ENCODE measurements at places on chromosomes 12 and 14.
A peak's percentile ranks its signal among the peaks of the same experiment; 100 is the strongest.

DNA sequence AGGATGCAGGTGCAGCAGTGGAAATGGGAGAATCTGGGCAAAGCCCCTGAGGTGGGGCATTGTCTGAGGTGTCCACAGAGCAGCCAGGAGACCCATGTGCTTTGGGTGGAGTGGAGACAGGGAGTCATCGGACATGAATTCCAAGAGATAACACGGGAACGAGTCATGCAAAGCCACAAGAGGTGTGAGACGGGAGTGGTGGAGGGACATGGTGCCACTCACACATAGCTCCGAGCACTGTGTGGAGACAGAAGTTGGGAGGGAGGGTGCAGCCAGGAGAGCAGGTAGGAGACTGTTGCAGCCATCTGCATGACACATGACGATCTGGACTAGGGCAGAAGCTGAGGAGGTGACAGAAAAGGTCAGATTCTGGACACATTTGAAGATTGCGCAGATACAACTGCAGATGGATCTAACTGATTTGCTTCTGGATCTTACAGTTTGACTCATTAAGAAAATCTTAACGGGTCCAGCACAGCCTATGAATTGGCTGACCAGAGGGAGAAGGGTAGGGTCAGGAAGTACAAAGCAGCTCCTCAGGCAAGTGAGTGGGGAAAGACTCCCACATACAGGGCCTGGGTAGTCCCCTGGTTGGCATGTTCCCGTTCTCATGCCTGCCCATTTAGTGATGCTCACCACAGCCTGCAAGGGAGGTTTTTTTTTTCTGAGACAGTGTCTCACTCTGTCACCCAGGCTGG is 379.8 kb downstream of the FUT8 start:
- DNase-seq, result no peak

GRCh38 chr14:75280291-75280830 is 1.7 kb downstream of the FOS start:
- no peak for DNase-seq

DNA sequence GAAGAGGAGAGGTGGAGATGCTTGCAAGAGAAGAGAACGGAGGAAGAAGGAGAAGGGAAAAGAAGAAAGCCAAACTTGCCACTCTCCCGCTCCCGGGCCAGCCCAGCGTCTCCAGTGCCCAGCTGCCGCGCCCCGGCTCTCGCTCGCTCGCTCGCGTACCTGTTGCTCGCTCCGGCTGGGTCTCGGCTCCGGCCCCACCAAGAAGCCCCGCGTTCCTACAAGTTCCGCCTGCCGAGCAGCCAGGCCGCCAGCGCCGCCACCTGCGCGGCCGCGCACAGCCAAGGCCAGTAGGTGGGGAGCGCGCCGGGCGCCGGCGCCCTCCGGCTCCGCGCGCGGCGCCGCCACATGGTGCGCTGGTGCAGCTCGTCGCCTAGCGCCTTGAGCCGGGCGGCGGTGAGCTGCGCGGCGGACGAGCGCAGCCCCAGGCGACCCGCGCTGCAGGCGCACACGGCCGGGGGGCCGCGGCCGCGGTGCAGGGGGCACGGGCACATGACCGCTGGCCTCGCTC is 370 bp downstream of the HRK start:
- no peak for DNase-seq

- no peak for DNase-seq
Measured at GRCh38 chr12:90826036-90826435, 128.9 kb downstream of the CCER1 start.

DNA sequence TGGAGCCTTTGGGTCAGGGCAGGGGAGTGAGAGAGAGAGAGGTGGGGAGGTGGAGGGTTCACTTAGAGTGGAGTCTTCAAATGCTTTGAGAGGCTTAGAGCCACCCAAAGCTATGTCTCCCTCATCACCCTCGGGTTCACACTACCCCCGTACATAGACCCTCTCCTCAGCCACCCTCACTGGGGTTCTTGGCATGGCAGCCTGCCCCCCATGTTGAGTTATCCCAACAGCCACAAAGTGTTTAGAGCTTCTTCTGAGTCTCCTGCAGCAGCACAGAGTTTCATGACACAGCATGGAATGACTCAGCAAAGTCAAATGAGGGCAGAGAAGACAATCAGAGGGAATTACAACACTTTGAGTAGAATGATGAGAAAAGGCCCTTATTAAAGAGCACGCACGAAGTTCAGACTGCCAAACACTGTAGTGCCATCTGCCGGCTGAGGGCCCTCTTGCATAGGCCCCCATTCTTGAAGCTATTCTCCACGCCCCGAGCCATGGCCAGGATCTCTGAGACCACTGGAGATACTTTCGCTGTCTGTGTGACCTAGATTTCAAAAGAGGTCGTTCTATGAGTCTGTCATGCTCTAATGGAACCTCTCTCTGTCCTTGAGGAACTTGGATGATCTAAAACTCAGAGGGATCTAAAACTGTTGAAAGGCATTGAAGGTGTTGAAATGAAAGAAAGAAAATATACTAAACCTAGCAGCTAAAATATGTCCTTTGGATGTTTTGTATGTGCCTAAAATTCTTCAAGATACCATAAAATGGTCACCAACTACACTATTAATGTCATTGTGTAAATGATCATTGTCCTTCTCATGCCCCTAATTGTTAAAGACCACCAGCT is 221.9 kb downstream of the PELI2 start:
- peak; percentile 86 for DNase-seq

- no peak for DNase-seq
Measured at GRCh38 chr12:112149596-112149995, 24.2 kb downstream of the TRAFD1 start.

GRCh38 chr12:25276199-25276937 is 25.6 kb upstream of the KRAS start:
- DNase-seq, result peak; percentile 21

- DNase-seq, result peak; percentile 59
Measured at GRCh38 chr14:61388173-61388975, 67.0 kb downstream of the PRKCH start.

DNA sequence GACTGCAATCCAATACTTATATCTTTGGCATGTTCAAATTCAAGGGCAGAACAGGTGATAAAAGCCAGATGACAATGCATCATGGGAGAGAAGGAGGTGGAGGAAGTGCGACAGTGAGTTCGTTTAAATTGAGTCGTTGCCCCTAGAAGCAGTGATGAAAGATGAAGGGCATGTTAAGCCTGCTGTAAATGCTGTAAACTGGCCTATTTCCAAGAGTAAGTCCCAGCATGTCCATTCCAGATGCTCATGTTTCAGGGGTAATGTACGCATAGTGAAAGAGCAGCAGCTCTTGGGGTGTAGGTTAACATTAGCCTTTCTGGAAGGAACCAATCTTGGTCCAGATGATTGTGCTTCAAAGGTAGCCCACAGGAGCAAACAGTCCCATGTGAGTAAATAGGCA is 97.1 kb downstream of the C2CD5 start:
- no peak for DNase-seq

DNA sequence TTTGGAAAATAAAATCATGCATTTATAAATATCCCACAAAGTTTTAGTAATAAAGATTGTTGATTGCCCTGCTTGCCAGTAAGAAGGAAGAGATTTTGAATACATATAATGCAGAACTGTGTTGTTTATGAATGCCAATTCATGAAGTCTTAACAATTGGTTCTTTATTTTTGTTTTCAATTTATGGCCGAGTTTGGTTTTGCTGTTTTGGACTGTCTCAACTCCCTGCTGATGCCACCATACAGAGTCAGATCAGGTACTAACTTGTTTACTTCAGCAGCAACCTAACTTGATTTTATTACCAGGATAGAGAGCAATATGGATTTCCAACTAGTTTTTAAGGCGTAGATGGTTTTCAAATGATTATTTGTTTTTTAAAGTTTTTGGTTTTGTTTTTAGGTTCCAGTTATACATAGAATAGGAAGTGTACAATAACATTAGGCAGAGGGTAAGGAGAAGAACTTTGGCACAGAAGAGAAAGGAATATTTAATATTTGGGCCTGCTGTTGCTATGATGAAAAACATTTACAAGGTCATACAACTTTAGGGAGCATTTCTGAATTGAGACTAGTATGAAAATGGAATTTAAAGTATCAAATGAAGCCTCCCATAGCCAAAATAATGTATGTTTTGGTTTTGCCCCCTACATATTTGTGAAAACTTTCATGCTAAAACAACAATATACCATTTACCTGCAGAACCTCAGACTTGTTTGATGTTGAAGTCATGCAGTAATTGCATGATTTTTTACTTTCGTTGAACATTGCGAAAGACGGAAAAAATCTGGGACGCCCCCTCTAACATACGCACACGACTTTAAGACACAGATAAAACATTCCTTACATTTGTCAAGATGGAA is 904 bp upstream of the FAM177A1 start:
- DNase-seq, result no peak

- peak; percentile 25 for DNase-seq
Measured at GRCh38 chr12:65565601-65566560, 258.4 kb upstream of the HMGA2 start.

DNA sequence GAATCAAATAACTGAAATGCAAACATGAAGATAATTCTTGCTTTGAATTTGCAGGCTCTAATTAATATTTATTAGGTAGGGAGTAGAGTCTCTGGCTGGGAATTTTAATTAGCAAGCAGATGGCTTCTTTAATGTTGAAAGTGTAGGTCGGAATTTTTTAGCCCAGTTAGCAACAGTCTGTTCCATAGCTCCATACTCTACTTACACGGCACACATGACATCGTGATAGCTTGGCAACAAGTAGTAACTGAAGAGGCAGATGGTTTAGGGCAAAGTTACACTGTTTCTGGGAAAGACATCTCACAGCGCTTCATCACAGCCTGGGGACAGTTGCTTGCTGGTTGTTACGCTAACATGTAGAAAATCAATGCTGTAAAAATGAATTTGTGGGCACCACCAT is 710.7 kb downstream of the GALC start:
- DNase-seq, result no peak

GRCh38 chr12:122473543-122474323 is 27.0 kb downstream of the ZCCHC8 start:
- DNase-seq, result no peak
